Islet precursor cell (in vitro differentiated cells): ENCODE measurements at places on chromosomes 2 and 18.

GRCh38 chr2:105796131-105796638 is 51.5 kb downstream of the NCK2 start:
- no peak for DNase-seq

DNA sequence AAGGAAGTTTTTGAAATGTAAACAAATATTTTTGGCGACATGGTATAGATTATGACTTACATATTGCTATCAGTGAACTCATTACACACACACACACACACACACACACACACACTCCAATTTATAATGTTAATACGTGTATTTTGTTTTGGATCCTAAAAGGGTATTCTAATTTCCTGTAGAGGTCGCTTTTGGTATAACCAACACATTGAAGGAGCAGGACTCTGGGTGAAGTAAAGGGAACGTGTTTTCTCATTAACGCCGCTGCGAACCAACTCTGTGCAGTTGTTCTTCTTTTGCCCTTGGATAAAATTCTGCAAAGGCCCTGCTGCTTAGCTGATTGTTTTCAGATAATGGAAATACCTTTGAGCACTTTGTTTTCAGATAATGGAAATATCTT is 190.4 kb downstream of the PMAIP1 start:
- DNase-seq: no peak

DNA sequence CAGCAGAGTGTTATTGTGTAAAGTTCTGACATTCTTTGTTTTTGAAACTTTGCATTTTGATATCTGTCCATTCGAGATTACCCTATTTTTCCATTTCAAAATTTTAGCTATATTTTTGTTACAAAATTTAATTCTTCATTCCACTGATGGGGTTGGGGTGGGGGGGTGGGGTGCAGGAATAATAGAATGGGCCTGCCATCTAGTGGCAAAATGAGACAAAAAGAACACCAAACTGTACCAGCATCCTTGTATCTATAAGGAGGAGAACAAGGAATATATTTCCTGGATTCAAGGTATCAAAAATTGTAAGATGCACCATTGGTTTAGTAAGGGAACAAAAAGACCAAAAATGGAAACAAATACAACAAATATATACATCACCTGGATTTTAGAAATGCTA is 27.9 kb upstream of the TTR start:
- no peak for DNase-seq

- no peak for DNase-seq
These were observed 4.1 kb downstream of the GREB1 start for GRCh38 chr2:11537951-11538350.

GRCh38 chr18:50857694-50858093 is 21.2 kb upstream of the ME2 start:
- DNase-seq: no peak

DNA sequence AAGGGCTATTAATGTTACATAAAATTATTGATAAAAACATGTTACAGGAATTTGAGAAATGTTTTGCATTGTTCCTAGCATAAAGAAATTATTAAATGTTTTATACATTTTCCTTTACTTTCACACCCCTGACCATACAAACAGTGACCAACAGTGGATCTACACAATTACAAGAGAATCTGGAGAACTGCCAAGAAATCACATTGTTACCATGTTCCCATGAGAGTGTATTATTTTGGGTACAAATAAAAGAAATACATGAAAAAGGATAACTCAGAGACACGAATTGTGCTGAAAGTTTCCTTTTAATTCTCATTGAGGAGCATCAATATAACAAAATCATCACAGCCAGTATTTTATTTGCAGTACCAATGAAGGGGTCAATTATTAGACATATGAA is 150.1 kb downstream of the WDPCP start:
- no peak for DNase-seq

DNA sequence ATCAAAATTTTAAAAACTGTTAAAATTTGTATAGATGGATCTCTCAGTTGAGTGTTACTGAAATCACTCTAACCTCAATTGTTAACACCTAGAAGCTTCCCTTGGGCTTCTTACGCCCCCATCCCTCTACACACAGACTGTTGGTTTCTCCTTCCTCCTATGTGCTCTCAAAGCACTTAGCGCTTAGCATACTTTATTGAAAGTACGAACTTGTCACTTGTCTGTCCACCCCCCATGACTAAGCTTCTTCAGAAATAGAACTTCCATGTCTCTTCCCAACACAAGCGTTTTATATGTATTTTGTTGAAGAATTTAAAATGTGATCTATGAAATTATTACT is 441 bp downstream of the MPHOSPH10 start:
- DNase-seq: no peak

DNA sequence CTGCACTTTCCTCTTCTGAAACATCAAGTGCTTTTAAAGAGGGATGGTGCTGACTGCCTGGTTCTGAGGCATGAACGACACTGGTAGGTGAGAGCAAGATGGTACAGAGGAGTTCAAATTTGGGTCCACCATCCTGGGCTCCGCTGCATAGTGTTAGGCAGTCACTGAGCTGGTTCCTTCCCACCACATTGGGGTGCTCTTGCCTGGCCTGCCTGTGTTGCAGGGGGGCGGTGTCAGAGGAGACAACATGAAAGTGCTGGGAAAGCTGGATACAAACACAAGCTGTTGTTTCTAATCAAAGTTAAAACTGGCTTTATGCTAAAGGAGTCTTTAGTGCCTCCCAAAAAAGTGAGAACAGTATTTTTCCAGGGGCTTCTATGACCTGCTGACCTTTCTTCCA is 258.1 kb downstream of the GBX2 start:
- no peak for DNase-seq

DNA sequence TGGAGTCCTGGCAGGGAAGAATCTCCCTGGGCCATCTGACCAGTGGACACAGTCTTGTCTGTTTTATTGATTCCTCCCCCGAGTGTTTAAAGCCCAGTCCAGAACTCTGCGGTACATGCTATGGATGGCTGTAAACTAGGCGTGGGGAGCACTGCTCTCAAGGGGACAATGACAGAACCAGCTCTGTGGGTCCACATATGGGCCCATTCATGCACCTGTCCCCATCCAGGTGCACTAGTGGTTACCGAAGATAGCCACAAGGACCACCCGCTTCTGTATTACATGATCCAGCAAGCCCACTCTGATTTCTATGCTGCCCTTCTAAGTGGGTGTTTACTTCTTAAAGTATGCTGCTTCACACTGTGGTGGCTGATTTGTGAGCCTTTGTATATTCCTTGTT is 21.0 kb downstream of the CHST10 start:
- DNase-seq: no peak

- no peak for DNase-seq
These were observed 619.3 kb downstream of the TRIB2 start for GRCh38 chr2:13335862-13336535.

DNA sequence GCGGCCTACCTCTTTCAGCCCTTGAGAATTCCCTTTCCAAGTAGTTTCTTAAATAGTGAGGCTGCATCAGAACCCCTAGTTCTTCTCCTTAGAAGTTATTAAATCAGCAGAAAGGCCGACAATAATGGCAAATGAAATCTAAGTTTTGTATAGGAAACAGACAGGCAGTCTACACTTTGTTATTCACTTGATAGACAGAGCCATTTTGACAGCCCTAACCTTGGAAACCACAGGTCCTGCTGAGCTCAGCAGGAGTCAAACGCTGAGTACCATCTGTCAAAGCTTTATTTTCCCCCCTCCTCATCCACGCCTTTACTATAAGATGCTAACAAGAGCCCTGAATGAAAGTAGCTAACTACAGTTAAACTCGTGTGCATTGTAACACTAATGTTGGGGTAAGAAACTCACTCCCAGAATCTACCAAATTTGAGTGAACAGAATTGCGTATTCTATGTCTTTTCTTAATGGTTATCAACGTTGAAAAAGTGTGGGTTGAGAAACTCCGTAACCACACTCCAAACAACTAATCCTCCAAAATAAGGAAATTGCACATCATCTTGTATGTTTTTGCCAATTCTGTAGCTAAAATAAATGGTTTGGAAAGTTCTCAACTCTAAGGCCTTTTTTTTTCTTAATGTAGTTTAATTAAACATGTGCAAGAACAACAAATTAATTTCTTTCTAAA is 90.6 kb upstream of the EFEMP1 start:
- no peak for DNase-seq

GRCh38 chr18:37261246-37261840 is 304.3 kb downstream of the CELF4 start:
- DNase-seq: no peak

DNA sequence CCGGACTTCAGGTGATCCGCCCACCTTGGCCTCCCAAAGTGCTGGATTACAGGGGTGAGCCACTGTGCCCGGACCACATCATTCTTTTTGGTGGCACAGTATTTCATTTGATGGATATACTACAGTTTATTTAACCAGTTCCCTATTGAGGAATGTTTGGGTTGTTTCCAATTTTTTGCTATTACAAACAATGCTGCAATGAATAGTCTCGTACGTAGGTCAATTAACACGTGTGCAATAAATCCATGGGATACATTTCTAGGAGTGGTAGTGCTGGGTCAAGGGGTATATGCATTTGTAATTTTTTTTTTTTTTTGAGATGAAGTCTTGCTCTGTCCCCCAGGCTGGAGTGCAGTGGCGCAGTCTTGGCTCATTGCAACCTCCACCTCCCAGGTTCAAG is 28.4 kb upstream of the XPO1 start:
- DNase-seq: no peak

DNA sequence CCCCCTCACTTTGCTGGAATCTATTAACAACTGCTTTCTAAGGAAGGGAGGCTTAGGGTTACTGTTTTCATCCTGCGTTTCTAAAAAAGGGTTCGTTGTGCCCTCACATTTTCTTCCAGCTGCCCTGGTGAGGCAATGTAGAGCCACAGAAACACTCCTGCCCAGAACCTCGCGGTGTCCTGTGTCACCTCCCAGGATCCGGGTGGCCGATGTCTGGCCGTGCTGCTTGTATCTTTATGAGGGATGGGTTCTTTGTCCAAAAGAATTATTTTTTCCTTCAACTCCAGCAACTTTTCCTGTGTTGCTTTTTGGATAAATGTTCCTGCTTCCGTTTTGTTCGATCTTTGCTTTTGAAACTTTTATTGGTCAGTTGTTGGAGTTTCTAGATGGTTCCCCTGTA is 291.8 kb upstream of the HS6ST1 start:
- no peak for DNase-seq

DNA sequence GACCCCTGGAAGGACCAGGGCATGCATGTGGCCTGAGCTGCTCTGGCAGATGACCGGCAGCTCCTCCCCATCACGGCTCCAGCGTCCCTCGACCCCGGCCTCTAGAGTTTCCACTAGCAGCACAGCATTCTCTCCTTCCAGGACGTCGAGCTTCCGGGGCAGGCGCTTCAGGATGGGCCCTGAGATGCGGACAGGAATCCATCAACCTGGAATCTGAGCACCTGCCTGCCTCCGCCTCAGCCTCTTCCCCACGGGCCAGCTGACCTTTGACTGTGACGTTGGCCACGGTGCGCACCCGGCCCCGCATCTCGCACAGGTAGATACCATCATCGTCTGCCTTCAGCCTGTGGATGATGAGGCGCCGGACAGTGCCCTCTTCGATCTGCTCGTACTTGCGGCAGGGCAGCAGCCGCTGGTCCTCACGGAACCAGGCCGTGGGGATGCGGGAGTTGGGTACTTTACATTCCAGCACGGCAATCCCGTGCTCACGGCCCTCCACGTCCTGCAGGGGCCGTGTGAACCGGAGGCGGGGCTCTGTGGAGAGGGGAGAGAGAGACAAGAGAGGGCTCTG is 3.5 kb downstream of the OBSL1 start:
- no peak for DNase-seq

DNA sequence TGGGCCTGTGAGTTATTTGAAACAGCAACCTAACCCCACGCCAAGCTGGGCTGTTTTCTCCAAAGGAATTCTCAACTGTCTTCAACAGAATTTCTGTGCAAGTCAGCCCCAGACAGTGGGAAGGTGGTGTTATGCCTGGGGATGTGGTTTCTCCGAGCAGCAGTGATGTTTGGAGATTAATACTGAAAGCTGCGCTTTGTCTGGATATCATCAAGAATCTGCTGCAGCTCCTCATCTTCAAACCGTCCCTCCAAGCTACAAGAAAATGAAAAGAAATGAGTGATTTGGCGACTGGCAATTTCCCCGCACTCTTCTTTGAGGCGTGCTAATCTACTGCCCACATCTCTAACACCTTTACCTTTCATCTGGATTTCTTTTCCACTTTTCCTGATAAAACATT is 10.0 kb downstream of the POLR2D start:
- DNase-seq: no peak

GRCh38 chr2:195395362-195395761 is 261.7 kb upstream of the SLC39A10 start:
- DNase-seq: no peak

- DNase-seq: no peak
These were observed 4.1 kb upstream of the VRK2 start for GRCh38 chr2:58042486-58042970.

DNA sequence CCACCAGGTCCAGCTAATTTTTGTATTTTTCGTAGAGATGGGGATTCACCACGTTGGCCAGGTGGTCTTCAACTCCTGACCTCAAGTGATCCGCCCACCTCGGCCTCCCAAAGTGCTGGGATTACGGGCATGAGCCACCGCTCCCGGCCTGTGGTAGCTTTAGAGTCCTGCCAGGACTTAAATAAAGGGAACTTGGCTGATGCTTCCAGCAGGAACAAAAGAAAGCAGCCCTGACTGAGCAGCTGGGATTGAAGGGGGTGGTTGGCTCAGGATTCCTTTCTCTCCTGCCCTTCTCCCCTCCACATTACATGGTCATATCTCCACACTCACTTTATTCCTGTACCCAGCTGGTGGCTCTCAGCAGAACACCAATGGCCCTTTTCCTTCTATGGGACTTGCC is 20.0 kb downstream of the EFHD1 start:
- no peak for DNase-seq

DNA sequence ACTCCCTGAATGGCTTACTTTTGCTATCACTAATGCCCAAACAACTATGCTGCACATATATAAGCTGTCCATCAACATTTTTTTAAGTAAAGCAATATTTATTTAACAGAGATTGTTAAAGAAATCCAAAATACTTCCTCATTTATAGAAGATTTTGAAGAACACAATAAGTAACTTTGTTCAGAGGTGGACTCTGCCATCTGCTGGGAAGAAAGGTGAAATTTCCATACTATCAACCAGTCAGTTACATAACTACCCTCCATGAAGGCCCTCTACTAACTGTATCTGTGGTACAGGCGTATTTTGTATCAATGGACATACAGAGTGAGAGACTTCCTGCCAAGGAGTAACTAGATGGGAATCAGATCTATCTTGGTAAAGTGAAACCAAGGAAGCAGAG is 106.0 kb downstream of the DTNB start:
- no peak for DNase-seq

DNA sequence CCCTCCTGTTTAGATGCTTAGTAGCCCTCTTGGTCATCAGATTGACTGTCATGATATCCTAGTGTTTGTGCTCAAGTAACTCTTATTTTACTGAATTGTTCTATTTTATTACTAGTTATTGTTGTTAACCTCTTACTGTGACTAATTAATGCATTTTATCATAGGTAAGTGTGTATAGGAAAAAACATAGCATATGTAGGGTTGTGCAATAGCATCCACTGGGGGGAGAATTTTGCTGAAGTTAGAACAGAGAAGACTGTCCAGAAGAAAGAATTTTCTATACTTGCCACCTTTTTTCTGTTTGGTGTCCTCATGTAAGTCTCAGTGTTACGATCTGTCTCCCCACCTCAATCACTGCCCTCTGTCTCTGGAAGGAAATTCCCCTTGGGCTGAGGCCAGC is 177.4 kb downstream of the RPIA start:
- no peak for DNase-seq

- no peak for DNase-seq
These were observed 153.8 kb upstream of the SIX3 start for GRCh38 chr2:44787663-44788062.
